ENCODE measurements at places on chromosomes 2 and 18.

DNA sequence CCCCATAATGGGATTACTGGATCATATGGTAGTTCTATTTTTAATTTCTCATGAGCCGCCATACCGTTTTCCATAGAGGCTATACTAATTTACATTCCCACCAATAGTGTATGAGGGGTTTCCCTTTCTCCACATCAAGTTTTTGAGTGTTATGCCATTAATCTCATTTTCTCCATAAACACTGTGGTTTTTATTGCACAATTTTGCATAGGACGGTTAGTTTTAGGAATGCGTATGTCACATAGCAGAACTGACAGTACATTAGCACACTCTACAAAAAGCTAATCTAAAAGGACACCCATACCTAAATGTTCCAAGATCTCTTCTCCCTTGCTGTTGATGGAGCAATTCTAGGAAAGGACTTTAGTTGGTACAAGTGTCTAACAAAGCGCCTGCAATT is 32.5 kb downstream of the DARS1 start:
- peaks cover 2% of the 10 kb centered on the region for H3K36me3 ChIP-seq
- no peak overlapping the region for H3K27ac ChIP-seq
- DNase-seq, result no peak
- no peaks in the 10 kb centered on the region for H3K4me1 ChIP-seq
- no peak overlapping the region for H3K4me3 ChIP-seq
- H3K27me3 ChIP-seq, result no peaks in the 10 kb centered on the region

DNA sequence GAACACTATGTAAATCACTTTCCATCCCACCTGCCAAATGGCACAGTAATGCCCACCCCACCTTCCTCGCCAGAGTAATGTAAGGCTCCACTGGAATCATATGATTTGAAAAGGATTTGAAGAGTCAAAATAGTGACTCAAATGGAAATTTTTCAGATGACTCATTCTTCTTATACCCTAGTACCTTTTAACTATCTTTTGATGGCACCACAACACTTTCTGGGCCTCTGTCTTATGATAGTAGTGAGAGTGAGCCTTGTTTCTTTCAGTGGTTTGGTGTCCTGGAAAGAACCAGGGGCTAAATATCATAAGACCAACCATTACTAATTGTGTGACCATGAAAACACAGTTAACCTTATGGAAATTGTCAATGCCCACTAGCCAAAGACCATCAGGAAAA is 235.4 kb upstream of the SLC14A2 start:
- no peak for DNase-seq
- no peak overlapping the region for H3K4me3 ChIP-seq
- H3K36me3 ChIP-seq, result no peaks in the 10 kb centered on the region
- H3K27me3 ChIP-seq, result no peaks in the 10 kb centered on the region

- DNase-seq, result no peak
- no peaks in the 10 kb centered on the region for H3K27me3 ChIP-seq
- no peak overlapping the region for H3K4me3 ChIP-seq
Measured at GRCh38 chr2:19484736-19485135, 126.3 kb upstream of the OSR1 start.

DNA sequence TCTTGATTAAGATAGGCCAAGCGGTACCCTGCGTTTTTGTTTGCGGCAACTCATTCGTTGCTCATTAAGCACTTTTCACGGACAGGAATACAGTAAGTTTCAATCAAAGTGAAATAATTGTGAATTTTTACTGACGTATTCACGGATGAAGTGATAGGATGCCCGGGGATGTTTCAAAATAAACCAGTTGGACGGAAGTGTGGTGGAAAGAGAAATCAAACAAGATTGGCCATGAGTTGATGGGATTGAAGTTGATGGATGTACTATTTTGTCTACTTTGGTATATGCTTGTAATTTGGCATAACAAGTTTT is 481 bp downstream of the TMEM177 start:
- H3K27ac ChIP-seq, result peak overlapping the region; percentile 61
- H3K4me1 ChIP-seq, result peaks cover 43% of the 10 kb centered on the region
- peaks cover 27% of the 10 kb centered on the region for H3K36me3 ChIP-seq
- H3K27me3 ChIP-seq, result no peaks in the 10 kb centered on the region
- DNase-seq, result no peak

DNA sequence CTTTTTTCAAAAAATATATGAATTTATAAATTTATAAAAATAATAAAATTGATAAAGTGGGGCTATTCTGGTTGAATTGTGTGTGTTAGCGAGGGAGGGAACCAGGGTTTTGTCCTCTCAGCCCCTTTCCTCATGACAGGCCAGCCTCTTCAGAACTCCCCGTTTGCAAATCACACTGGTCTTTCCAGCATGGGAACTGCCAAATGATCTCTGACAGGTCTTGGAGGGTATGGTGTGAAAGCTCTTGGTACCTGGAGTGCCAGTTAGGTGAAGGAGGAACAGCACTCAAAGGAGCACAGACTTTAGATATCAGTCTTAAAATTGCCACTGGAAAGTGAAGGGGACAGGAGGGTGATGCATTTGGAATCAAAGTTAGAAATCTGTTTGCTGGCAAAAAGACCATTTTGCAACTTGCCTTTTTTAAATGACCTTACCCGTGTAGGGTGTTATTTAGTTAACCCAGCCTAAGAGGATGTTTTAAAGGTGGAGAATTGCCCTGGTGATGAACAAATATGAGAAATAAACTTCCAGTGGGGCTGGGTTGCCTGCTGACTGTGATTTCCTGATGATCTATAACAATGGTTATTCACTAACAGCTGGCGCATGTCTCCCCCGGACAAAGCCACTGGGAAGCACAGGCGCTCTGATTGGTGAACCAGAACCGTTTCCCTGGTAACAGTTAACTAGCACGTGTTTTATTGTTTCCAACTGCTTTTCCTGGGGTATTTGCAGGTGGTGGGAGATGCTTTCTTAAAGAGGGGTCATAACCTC is 85.3 kb upstream of the EFEMP1 start:
- peak; percentile 39 for DNase-seq
- H3K27me3 ChIP-seq, result peaks cover 5% of the 10 kb centered on the region
- H3K36me3 ChIP-seq, result no peaks in the 10 kb centered on the region

- H3K27me3 ChIP-seq, result no peaks in the 10 kb centered on the region
- H3K4me1 ChIP-seq, result no peaks in the 10 kb centered on the region
- H3K27ac ChIP-seq, result no peak overlapping the region
- DNase-seq, result no peak
Measured at GRCh38 chr2:165410276-165410675, 59.2 kb upstream of the CSRNP3 start.

- H3K4me1 ChIP-seq, result peaks cover 7% of the 10 kb centered on the region
- no peak overlapping the region for H3K4me3 ChIP-seq
- no peaks in the 10 kb centered on the region for H3K36me3 ChIP-seq
- DNase-seq, result no peak
Measured at GRCh38 chr2:216765761-216766262, 70.5 kb upstream of the IGFBP5 start.

DNA sequence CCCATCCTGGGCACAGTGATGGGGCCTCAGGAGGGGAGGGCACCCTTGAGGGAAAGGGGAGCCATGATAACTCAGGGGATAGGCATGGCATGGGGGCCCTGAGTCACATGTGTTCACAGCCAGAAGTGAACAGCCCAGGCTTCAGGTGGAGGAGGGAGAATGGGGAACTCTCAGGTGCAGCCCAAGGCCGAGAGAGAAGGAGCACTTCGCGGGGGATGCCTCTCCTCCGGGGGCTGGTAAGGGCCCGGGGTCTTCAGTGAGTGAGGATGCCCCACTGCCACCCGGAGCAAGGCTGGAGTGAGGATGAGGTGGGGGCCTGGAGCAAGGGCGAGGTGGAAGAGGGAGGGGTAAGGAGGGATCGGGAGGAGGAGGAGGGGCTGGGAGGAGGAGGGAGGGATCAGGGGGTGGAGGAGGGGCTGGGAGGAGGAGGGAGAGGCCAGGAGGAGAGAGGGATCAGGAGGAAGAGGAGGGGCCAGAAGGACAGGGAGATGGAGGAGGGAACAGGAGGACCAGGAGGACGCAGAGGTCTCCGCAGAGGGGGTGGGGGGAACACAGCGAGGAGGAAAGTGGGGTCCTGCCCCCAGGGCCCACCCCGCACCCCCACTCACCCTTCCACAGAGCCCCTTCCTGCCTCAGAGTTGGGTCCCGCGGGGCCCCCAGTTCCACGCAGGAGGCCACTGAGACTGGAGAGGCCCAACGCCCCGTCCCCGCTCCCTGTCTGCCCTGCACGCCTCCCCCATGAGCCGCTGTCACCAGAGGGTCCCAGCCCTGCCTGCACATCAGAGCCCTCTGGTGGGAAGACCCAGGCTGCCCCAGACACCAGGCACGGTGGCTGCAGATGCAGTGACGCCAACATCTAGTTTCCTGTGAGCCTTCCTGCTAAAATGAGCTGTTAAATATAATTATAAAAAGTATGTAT is 42.8 kb downstream of the RAMP1 start:
- peaks cover 8% of the 10 kb centered on the region for H3K36me3 ChIP-seq
- H3K27me3 ChIP-seq, result no peaks in the 10 kb centered on the region
- H3K4me3 ChIP-seq, result no peak overlapping the region
- DNase-seq, result no peak
- peaks cover 19% of the 10 kb centered on the region for H3K4me1 ChIP-seq
- no peak overlapping the region for H3K27ac ChIP-seq

- H3K4me1 ChIP-seq, result no peaks in the 10 kb centered on the region
- no peak overlapping the region for H3K4me3 ChIP-seq
- no peak for DNase-seq
- H3K27me3 ChIP-seq, result no peaks in the 10 kb centered on the region
- peak overlapping the region; percentile 25 for H3K27ac ChIP-seq
Measured at GRCh38 chr2:12543978-12544558, 172.7 kb upstream of the TRIB2 start.

DNA sequence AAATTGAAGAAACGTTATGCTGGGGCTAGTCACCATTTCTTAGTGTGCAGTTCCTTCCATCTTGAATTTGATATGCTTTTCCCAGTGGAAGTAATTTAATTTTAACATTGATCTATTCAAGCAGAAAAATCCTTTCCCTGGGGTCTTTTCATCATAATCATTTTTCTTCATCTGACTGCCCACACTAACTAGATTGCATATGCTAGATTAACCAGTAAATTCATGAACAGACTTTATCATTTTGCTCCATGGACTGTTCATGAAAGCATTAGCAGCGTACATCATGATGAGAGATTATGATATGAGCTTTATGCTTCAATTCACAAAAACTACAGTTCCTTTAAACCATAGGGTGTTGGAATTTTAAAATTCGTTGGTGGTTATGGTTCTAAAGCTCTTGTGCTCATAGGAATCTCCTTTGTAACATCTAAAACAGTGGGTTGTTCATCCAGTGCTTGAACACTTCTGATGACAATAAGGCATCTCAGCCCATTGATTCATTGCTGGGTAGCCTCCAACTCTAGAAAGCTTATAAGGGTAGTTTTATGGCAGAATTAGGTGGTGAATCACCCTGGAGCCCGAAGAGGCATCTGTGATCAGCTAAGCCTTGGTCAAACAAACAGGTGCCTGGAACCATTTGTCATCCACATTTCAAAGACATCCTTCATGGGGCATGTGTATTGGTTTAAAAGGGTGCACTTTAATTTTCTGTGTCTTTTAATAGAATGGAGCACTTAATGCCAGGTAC is 77.2 kb upstream of the NDUFV2 start:
- no peaks in the 10 kb centered on the region for H3K27me3 ChIP-seq
- H3K4me1 ChIP-seq, result no peaks in the 10 kb centered on the region
- no peak overlapping the region for H3K4me3 ChIP-seq
- no peak for DNase-seq
- H3K27ac ChIP-seq, result no peak overlapping the region

- DNase-seq, result no peak
- H3K36me3 ChIP-seq, result no peaks in the 10 kb centered on the region
- no peak overlapping the region for H3K27ac ChIP-seq
- H3K4me3 ChIP-seq, result no peak overlapping the region
- no peaks in the 10 kb centered on the region for H3K4me1 ChIP-seq
Measured at GRCh38 chr2:513981-514706, 163.1 kb downstream of the TMEM18 start.

- peak overlapping the region; percentile 58 for H3K27ac ChIP-seq
- no peaks in the 10 kb centered on the region for H3K27me3 ChIP-seq
- no peaks in the 10 kb centered on the region for H3K36me3 ChIP-seq
- peaks cover 20% of the 10 kb centered on the region for H3K4me1 ChIP-seq
- no peak for DNase-seq
- no peak overlapping the region for H3K4me3 ChIP-seq
Measured at GRCh38 chr2:232276733-232277313, 101.7 kb upstream of the ALPP start.

- no peak for DNase-seq
- H3K4me3 ChIP-seq, result no peak overlapping the region
- no peaks in the 10 kb centered on the region for H3K4me1 ChIP-seq
- no peaks in the 10 kb centered on the region for H3K36me3 ChIP-seq
Measured at GRCh38 chr2:37302701-37303252, 21.9 kb downstream of the PRKD3 start.

- no peak overlapping the region for H3K4me3 ChIP-seq
- no peak overlapping the region for H3K27ac ChIP-seq
- peaks cover 13% of the 10 kb centered on the region for H3K36me3 ChIP-seq
- peaks cover 54% of the 10 kb centered on the region for H3K4me1 ChIP-seq
- H3K27me3 ChIP-seq, result no peaks in the 10 kb centered on the region
- DNase-seq, result no peak
Measured at GRCh38 chr18:37514953-37515352, 50.6 kb downstream of the CELF4 start.

DNA sequence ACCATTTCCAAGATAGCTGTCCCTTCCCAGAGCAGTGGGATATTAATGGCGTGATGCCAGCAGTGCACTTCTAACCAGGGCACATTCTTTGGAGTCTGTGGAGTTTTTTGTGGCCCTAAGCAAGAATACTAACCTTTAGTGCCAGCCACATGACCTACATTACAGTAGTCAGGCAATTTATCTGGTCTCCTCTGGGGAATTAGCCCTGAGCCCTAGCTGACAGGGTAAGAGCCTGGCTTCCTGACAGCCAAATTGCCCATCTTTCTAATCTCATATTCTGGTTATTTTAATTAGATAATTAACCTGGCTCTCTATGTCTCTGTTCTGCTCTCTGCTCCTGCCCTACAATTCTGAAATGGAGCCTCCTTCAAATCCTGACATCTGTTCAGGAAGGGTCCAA is 5.2 kb downstream of the PFN4 start:
- H3K4me1 ChIP-seq, result peaks cover 10% of the 10 kb centered on the region
- peaks cover 3% of the 10 kb centered on the region for H3K36me3 ChIP-seq
- no peaks in the 10 kb centered on the region for H3K27me3 ChIP-seq
- H3K27ac ChIP-seq, result no peak overlapping the region
- H3K4me3 ChIP-seq, result no peak overlapping the region

GRCh38 chr2:232970051-232970450 is 43.0 kb downstream of the NGEF start:
- no peak overlapping the region for H3K27ac ChIP-seq
- no peaks in the 10 kb centered on the region for H3K27me3 ChIP-seq
- H3K4me3 ChIP-seq, result no peak overlapping the region
- H3K36me3 ChIP-seq, result no peaks in the 10 kb centered on the region

- DNase-seq, result peak; percentile 22
- H3K4me3 ChIP-seq, result no peak overlapping the region
- no peak overlapping the region for H3K27ac ChIP-seq
- no peaks in the 10 kb centered on the region for H3K36me3 ChIP-seq
- H3K27me3 ChIP-seq, result no peaks in the 10 kb centered on the region
Measured at GRCh38 chr2:33236482-33237385, 239.7 kb upstream of the RASGRP3 start.

Measured in spinal cord (tissue), 10 donors.